ENCODE measurements at places on chromosomes 7 and 10.
A peak's percentile ranks its signal among the peaks of the same experiment; 100 is the strongest.

DNA sequence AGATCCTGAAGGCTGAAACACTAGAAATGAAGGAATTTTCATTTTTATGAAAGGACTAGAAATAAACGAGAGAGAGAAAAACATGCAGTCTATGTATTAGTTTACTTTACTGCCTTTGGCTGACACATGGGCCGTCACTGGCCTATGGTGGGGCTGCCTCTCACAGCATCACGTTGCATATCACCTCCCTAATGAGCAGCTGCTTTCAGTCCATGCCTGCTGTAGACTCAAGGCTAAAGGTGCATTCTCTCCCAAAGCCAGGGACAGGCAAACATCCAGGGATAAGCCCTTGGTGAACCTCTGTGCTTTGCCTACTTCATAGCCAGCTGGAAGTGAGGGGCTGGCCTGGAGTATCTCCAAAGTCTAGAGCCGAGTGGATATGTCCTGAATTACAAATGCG lies 359.4 kb downstream of the GPAM start:
- no peak for DNase-seq

DNA sequence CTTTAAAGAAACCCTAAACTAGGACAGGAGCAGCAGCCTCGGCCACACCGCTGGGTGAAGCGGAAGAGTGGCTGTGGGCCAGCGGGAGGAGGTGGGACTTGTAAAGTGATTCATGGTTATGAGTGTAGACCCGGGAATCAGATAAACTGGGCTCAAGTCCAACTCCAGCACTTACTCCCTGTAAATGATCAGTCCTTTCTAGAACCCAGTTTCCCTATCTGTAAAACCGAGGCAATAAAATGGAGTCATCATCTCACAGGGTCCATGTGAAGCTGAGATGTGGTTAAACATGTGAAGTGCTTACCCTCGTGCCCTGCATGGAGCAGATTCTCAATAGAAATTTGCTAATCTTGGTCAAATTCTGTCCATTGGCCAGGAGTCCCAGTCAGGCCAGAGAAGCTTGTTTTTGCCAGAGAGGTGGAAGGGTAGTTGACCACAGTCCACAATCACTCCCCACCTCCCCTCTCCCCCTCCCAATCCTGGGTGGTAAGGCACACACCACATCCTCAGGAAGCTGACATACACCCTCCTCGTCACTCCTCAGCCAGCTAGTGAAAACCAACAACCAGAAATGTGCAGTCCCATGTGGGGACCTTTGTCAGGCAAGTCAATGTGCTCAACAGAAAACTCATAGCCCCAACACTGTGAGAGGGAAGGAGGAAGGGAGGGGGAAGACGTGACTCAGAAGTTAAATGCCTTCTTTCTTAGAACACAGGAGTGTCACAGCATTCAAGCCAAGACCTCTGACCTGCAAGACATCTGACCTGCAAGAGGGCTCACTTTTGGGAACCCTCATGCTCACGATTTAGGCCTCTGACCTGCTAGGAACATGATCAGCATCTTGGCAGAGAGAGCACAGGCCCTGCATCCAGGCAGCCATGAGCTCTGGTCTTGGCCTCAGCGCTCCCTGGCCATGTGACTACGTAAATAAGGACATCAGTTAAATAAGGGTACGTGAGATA lies 145.1 kb downstream of the PLXNA4 start:
- DNase-seq: peak; percentile 60

- DNase-seq: no peak
Measured at GRCh38 chr10:120456143-120456625, 843 bp upstream of the PLPP4 start.

DNA sequence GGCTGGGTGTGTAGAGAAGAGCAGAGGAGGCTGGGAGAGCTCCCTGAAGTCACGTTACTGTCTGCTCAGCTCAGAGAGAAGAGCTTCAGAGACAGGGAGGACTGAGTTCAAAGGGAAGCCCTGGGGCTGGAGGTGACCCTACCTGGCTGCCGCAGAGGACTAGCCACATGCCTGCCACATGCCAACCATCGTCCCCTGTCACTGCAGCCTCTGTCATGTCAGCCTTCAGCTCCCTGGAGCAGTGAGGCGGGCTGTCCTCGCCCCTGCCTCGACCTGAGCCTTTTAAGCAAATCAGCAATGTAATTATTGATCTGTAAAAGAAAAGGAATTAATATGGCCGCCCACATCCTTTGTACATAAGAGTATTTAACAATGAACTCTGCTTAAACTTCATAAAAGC lies 89.3 kb upstream of the RET start:
- no peak for DNase-seq

DNA sequence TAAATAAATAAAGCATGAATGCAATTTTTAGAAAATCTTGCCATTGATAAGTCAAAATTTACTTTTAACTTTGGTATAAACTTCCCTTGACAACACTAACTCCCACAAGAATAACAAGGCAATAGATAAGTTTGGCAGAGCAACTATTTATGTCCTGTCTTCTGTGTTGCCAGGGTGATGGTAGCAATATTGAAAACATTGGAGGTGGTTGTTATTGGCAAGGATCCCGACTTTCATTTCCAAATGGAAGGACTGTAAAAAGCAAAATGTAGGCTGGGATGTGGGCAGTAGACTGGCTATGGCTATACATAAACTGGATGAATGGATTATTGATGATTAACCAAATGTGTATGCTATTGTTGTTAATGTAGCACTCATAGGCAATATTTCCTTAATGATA lies 134.9 kb upstream of the CACNA2D1 start:
- no peak for DNase-seq

GRCh38 chr7:221978-222715 lies 29.8 kb downstream of the FAM20C start:
- no peak for DNase-seq

- no peak for DNase-seq
Measured at GRCh38 chr10:61285749-61286148, 167.4 kb downstream of the TMEM26 start.

DNA sequence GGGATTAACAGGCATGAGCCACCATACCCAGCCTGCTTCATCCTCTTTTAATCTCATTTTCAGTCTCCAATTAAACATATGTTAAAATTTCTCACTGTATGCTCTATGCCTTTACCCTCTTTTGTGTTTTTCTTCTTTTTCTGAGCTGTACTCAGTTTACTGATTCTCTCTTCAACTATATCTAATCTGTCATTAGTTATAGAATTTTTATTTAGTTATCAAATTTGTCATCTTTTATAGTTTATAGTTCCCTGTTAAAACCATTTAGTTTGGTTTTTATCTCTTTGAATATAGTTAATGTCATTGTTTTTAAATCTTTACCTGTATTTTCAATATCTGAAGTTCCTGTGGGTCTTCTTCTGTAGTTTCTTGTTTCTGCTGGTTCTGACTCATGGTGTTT lies 93.3 kb downstream of the KAT6B start:
- no peak for DNase-seq

GRCh38 chr7:90594751-90595317 lies 1.3 kb upstream of the CDK14 start:
- peak; percentile 91 for DNase-seq

DNA sequence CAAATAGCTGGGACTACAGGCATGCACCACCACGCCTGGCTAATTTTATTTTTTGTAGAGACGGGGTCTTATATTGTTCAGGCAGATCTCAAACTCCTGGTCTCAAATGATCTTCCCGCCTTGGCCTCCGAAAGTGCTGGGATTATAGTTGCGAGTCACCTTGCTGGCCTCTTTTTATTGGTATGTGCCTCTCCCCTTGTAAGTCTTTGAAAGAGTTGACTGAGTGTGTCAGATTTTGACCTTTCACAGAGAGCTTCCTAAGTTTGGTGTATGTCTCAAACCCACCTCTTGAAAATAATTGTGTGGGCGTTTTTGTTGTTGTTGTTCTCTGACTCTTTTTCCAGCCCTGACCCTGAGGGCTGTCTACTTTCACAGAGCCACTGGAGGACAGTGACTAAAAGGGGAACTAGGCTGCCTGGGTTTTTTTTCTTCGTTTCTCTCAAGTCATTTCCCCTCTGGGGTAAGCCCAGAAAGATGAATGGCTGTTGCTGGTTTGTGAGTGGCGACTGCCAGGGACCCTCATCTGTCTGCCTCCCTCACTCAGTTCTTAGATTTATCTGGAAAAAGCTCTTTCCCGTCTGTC lies 262.8 kb downstream of the ZEB1 start:
- DNase-seq: no peak

DNA sequence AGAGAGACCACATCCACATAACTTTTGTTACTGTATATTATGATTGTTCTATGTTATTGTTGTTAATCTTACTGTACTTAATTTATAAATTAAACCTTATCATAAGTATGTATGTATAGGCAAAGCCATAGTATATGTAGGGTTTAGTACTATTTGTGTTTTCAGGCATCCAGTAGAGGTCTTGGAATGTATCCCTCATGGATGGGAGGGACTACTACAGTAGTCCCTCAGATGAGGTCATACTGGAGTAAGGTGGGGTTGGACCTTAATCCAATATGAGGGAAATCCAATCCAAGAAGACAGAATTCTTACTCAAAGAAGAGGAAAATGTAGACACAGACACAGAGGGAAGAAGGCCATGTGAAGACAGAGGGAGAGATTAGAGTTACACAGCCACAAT lies 34.1 kb upstream of the MALRD1 start:
- DNase-seq: no peak

GRCh38 chr7:44471436-44471835 lies 19.0 kb downstream of the NUDCD3 start:
- no peak for DNase-seq

DNA sequence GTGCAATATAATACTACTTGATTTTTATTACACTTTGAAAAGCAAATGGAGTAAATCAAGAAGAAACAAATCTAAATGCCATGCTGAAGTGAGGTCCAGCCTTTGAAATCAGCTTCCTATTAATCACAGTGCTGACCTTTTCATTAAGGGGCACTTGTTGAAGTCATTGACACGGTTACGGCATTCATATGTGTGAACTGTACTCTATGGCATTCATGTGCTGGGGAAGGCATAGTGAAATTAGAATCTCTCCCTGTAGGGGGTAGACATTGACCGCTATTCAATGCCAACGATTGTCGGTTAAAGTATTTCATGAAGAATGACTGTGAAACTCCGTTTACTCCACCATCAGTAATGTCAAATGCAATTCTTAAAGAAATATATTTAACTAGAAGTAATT lies 296.1 kb upstream of the SEMA3A start:
- DNase-seq: peak; percentile 18

DNA sequence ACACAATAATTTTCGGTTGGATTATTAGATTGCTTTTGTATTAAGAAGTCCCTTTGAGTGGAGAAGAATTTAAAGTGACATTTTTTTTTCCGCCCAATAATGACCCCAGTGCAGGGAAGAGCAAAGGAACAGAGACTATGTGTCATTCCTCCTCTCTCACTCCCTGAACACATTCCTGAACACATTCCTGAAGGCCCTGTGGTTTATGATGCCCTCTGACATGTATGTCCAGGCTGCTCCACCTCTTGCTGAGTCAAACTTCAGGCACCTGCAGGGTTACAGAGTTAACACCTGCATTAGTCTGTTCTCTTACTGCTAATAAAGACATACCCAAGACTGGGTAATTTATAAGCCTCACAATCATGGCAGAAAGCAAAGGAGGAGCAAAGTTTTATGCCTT lies 704.0 kb upstream of the LRRN3 start:
- DNase-seq: peak; percentile 69

- no peak for DNase-seq
Measured at GRCh38 chr10:80421707-80422536, 13.6 kb downstream of the PRXL2A start.

DNA sequence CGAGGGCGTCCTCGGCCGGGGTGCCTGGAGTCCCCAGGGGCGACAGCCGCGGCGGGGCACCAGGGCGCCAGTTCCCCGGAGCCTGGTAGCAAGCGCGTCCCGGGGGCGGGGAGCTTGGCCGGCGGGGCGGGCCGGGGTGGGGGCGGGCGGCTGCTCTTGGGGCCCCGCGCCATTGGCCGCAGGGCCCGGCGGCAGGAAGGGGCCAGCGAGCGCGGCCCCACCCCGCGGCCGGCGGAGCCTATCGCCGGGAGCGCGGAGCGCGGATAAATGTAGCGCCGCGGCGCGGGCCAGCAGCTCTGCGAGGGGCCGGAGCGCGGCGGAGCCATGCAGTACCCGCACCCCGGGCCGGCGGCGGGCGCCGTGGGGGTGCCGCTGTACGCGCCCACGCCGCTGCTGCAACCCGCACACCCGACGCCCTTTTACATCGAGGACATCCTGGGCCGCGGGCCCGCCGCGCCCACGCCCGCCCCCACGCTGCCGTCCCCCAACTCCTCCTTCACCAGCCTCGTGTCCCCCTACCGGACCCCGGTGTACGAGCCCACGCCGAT lies at the start of gene HHEX:
Gene HHEX (plus strand): TSS at position 293 of the 548 bp plus-strand sequence. CDS start 32 bp downstream, at position 325.
- DNase-seq: peak; percentile 86

- DNase-seq: no peak
Measured at GRCh38 chr7:151843181-151843580, 33.7 kb downstream of the PRKAG2 start.

DNA sequence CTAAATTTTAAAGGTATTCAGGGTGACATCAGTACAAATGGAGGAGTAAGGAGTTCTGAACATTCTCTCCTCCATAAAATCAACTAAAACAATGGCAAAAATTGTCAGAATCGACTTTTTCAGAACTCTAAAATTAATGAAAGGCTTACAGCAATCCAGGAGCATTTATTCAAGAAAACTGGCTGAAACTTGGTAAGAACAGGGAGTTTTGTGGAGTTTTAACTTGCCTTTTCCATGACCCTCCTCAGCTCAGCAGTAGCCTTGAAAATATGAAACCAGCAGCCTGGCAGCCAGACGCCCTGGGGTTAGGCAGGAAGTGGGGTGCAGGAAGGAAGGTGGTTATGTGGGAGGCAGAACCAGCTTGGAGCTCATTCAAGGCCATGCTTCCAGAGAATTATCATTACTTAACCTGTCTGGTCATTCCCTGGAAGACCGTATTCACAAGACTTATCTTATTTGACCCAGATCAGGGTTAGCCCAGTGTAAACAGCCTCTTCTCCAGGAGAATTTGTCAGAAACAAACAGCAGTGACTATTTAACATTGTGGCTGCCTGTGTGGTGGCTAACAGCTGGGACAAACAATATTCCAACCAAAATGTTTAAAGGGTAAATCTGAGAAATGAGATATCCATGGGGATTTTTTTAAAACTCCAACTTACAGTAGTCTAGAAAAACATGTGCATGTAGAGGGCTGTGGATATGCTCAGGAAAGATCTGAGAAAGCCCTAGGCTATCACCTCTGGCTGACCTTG lies 75.7 kb upstream of the MACROH2A2 start:
- peak; percentile 23 for DNase-seq

DNA sequence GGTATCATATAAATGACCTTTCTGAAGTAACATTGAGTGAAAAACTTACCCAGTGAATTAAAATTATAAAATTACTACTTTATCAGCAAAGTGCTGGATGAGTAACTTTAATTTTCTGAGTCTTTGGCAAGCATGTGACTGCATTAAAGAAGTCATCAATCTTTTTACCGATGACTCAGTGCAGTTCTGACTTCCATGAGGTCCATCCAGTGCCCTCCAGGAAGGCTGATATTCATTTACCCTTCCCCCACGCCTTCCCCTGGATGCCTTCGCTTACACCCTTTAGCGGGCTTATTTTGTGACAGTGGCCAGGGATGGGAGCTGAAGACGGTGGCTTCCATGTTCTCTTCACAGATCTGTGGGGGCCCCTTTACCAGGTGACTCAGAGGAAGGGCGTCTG lies 572.9 kb upstream of the PFKP start:
- no peak for DNase-seq

All from iris pigment epithelial cell (primary cell).